ENCODE measurements at places on chromosomes 12 and 14.

DNA sequence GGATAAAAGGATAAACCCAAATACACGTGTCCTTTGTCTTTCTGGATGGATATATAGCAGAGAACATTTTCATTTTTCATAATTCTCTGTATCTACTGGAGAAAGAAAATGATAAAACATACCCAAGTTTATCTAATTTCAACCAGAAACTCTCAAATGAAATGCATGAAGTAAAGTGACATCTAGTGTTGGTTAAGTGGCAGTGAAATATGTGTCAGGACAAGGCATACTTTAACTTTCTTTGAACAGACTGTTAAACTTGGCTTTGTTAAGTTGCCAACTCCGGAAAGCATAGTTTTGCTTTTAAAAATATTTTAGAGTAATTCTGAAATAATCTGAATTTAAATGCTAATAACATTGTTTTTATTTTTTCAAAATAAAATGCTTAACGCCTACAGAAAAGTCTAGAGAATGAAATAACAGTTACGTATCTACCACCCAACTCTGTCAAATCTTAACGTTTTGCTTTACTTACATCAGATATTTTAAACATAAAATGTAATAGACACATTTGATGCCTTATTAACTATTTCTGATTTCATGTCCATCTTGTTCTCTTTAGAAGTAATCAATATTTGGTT lies 25.2 kb upstream of the NTN4 start:
- DNase-seq: no peak

DNA sequence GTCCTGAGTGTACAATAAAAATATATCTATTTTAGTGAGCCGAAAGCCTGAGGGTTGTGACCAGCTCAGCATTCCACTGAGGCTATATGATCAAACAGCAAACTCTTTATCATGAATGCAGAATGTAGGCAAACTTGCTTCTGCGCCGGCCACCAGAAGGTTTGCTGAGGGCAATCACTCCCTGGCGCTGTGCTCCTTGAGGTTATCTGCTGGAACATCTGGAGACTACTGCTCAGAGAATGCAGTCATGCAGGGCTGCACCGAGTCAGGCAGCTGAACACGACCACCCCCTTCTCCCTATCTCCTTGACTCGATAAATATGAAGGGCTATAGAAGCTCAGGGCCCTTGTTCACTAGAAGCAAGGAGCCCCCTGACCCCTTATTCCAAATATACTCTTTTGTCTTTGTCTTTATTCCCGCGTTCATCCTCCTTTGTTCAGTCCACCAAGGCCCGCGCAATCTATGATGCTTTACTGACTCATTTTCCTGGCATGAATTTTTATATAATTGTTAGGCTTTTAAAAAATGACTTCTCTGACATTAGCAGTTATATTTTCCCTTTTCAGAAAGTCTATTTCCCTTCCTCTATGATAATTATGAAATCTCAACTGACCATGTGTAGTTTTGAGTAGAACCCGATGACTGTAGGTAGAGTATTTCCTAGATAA lies 1089.3 kb downstream of the SLC16A7 start:
- no peak for DNase-seq

DNA sequence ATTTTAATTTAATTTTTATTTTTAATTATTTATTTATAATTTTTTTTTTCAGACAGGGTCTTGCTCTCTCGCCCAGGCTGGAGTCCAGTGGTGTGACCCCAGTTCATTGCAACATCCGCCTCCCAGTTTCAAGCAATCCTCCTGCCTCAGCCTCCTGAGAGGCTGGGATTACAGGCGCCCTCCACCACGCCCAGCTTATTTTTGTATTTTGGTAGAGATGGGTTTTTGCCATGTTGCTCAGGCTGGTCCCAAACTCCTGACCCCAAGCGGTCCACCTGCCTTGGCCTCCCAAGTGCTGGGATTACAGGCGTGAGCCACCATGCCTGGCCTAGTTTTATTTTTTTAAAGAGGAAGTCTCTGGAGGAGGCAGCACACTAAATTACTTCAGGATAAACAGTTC lies 13.7 kb upstream of the PEBP1 start:
- DNase-seq: no peak

DNA sequence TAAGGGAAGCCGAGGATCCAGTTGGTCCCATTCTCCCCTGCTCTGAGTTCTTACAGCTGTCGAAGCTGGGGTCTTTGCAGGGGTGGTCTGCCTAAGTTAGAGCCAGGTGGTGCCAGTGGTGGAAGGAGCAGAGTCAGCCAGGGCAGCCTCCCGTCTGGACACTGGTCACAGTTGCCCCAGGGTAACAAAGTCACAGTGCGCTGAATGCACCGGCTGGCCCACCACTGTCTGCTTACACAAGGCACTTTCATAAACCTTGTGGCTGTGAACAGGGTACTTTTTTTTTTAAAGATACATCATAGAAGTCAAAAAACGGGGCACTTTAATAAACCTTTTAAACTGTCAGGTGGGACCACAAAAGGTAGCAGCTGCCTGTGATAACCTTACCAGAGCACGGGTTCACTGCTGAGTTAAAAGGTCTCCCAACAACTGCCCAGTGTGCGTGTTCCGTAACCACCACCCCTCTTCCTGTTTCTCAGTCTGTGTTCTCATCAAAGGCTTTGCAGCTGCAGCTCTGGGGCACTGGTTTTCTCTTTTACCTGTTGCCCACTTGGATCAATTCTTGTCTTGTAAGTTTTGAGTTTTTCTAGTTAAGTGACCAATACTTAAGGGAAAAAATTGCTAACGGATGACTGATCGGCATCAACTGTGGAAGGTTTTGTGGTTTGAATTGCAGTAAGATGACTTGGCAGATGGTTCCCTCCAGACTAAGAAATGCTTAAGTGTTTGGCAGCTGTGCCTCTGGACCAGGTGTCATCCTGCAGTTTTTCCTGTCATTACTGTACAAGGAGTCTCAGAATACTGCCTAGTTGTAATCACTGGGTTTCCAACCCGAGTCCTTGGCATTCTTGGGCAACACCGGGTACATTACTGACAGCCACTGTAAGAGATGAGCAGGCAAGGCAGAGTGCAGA lies 55.9 kb downstream of the DYNC1H1 start:
- no peak for DNase-seq

GRCh38 chr12:32455607-32456071 lies 56.3 kb downstream of the FGD4 start:
- DNase-seq: peak; percentile 27

GRCh38 chr14:89660166-89660565 lies 243.1 kb upstream of the FOXN3 start:
- DNase-seq: no peak

DNA sequence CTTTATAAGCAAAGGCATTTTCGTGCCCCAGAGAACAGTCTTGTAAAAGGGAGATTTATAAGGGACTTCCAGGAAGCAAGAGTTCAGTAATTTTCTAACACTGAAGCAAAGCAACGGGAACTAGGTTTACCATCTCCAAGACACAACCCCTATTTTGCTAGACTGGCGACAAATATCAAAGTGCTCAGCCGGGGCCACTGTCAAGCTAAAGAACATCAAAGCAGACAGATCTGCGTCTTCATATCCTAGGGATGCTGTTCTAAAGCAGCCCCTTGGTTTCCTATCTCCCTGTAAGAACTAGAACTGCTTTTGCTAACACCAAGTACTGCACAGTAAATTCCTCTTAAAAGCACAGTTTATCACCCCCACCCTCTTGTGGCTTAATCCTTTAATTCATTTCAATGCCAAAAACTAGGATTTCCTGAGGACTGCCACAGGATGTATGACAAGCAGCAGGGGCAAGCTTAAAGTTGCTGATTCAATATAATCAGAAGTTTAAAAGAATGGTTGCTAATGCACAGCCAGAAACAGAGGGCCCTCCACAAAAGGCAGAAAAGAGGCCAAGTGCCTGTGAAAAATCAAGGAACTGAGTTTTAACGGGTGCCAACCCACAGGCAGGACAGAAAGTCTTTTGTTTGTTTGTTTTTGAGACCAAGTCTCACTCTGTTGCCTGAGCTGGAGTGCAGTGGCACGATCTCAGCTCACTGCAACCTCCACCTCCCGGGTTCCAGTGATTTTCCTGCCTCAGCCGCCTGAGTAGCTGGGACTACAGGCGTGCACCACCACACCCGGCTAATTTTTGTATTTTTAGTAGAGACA lies 44.0 kb upstream of the ISM2 start:
- DNase-seq: no peak

DNA sequence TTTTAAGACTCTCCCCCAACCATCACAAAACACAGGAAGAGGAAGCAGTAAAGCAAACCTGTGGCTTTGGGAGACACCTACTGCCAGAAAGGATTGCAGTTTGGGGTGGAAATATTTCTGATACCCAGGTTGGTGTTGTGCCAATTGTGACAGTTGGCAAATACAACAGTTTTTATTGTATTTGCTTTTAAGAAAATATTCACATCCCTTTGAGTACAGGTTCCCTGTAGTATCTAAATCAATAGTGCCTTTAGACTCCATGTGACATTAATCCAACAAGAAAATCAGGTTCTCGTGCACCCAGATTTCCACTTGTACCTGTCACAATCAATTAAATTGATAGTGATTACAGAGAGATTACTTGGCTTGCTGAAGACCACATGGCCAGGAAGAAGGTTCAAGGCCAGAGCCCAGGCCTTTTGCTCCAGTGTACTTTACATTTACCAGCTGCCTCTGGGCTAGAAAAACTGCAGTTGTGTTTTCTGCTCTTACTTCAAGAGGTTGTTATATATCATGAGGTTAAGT lies 361.2 kb downstream of the ATP23 start:
- no peak for DNase-seq

- DNase-seq: no peak
Observed at GRCh38 chr14:76901171-76902055, 75.2 kb downstream of the LRRC74A start.

GRCh38 chr14:70919774-70920173 lies 12.5 kb downstream of the PCNX1 start:
- DNase-seq: no peak

DNA sequence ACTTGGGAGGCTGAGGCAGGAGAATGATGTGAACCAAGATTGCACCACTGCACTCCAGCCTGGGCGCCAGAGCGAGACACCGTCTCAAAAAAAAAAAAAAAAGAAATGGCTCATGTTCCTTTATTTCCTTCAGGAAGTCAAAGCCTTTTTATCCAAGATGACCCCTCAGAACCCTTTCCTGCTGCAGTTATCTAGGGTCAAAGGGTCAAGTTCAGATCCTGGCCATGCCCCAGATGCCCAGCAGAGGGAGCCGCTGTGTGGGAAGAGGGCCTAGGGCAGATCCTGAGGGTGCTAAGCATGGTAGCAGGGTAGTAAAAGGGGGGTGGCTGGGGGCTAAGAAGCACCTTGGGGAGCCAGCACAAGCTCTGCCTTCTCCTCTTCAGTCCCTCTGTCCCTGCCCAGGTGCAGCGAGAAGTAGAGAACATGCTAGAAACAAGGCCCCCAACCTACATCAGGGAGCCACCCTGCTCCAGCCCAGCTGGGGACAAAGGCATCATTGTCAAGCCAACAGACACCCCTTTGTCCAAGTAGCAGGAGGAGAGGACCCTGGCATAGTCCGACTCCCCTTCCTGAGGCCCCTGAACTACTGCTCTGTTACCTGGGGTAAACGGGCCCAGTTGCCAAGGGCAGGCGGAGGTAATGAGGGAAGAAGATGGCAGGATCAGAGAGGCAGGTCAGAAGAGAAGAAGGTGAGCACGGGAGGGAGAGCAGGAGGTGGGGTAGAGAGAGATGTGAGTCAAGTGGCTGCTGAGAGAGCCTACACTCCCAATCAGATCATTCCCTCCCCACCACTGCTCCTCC lies 6.5 kb downstream of the NFE2 start:
- peak; percentile 88 for DNase-seq

DNA sequence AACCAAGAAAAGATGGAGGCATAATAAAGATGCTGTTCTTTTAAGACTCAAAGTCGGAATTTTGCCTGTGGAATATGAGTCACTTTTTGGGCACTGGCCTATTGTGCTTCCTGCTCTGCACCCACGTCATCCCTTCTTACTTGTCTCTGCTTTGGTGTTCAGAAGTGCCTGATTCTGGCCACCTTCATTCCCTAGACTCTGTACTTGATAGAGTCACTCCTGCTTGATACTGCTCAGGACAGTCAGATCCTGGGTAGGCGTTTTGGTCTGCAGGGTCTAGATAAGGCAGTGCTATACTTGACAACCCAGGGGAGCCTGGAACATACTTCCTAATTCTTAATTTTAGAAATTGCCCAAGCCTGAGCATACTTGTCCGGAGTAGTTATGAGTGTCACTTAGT lies 1.9 kb downstream of the LRRK2 start:
- peak; percentile 86 for DNase-seq

DNA sequence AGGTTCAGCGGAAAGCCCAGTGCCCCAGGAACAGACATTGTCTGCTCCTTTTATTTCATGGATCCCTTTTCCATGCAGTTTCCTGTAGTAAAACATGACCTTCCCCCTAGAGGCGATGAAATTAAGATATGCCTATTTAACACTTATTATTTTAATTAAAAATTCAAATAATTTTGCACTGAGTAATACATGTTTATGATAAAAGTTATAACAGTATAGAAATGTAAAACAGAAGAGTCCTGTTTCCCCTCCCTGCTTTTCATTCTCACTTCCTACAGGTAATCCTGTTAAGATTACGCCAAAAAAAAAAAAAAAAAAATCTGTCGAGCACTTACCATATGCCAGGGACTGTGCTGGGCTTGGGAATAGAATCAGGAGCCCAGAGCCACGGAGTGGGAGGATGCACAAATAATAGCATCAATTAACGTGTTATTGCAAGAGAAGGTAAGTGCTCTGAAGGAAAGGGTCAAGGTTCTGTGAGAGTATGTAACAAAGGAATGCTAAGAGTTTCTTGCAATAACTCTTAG lies 830 bp upstream of the LPCAT3 start:
- no peak for DNase-seq

DNA sequence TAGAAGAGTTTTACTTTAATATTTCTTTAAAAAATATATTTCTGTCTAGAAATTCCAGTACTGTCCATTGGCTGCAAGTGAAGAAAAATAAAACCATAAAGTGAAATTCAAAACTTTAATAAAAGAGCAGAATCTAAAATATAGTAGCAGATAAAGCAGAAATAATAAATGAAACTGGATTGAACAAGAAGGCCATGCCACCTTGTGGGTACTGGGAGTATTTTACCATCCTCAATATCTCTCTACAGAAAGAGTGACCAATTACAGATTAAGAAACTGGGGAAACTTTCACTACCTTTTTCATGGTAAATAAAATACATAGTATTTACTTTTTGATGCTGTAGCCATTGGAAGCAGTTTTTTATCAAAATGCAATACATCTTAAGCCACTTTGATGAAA lies 220.5 kb downstream of the BCAT1 start:
- no peak for DNase-seq

DNA sequence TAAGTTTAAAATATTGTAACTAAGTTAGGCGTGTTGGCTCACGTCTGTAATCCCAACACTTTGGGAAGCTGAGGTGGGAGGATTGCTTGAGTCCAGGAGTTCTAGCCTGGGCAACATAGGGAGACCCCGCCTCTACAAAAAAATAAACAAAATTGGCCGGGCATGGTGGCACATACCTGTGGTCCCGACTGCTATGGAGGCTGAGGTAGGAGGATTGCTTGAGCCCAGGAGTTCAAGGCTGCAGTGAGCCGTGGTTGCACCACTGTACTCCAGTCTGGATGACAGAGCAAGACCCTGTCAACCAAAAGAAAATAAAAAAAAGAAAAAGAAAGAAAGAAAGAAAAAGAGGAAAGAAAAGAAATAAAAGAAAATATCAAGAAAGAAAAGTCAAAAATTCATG lies 72.5 kb downstream of the TSPAN11 start:
- DNase-seq: no peak
